Activated CD4-positive, alpha-beta memory T cell treated with anti-CD3 and anti-CD28 coated beads for 36 hours (primary cell): ENCODE measurements at places on chromosomes 7 and 10.

DNA sequence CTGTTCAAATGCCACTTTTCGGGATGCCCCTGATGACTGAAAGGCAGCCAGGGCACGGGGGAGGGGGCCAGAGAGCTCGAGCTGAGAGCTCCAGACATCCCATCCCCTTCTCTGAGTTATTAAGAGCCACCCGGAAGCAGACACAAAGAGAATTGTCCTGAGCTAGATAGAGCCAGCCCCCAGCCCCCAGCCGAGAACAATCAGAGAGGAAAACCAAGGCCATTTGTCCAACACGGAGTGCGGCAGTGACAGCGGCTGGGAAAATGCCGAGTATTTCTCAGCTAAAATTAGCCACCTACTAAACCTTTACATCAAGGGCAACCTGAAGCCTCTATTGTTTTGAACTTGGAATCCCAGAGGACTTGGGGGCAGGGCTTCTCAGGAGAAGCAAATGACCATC lies 51.0 kb downstream of the UNC5B start:
- DNase-seq, result no peak

- DNase-seq, result no peak
Observed at GRCh38 chr7:107076781-107077698, 32.5 kb downstream of the PRKAR2B start.

DNA sequence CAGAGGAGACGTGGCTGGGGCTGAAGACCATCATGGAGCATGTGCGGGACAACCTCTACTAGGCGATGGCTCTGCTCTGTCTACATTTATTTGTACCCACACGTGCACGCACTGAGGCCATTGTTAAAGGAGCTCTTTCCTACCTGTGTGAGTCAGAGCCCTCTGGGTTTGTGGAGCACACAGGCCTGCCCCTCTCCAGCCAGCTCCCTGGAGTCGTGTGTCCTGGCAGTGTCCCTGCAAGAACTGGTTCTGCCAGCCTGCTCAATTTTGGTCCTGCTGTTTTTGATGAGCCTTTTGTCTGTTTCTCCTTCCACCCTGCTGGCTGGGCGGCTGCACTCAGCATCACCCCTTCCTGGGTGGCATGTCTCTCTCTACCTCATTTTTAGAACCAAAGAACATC lies 22.0 kb upstream of the CPA5 start:
- no peak for DNase-seq

DNA sequence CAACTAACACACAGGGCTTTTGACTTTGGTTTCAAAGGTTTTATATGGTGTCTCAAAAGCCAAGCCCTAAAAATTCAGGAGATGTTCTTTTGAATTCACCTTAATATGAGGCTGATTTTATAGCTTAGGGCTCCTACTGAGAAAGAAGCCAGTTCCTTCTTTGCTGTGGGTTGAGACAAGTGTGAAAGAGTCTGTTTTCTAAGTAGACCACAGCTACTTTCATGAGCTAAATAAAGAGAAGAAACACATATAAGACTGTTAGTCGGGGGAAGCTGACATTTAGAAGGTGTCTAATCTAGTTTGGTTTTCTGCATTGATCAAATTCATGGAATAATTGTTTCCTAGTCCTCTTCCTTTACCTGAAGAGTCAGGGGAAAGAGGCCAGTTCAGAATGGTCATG lies 332.1 kb upstream of the CELF2 start:
- no peak for DNase-seq

GRCh38 chr7:76246804-76247389 lies 45.2 kb downstream of the SRRM3 start:
- no peak for DNase-seq

- DNase-seq, result no peak
Observed at GRCh38 chr7:157658851-157659412, 322.1 kb downstream of the DNAJB6 start.

DNA sequence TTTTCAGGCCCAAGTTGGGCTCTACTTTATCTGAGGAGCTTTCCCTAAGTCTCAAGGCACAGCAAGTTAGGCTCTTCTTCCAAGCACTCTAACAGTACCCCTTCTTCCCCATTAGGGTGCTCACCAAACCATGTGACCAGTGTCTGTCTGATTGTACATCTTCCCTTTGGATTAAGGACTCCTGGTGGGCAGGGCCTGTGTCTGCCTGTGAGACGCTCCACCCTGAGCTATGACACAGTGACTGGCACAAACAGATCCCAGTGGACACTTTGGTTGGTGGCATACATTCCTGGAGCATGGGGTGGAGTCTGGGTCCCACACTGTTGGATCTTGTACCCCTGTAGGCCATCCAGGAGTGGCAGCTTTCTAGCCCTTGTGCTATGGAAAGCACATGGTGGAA lies 23.8 kb downstream of the PLPP4 start:
- no peak for DNase-seq

GRCh38 chr7:6654113-6654841 lies 17.2 kb downstream of the ZNF316 start:
- DNase-seq, result no peak

DNA sequence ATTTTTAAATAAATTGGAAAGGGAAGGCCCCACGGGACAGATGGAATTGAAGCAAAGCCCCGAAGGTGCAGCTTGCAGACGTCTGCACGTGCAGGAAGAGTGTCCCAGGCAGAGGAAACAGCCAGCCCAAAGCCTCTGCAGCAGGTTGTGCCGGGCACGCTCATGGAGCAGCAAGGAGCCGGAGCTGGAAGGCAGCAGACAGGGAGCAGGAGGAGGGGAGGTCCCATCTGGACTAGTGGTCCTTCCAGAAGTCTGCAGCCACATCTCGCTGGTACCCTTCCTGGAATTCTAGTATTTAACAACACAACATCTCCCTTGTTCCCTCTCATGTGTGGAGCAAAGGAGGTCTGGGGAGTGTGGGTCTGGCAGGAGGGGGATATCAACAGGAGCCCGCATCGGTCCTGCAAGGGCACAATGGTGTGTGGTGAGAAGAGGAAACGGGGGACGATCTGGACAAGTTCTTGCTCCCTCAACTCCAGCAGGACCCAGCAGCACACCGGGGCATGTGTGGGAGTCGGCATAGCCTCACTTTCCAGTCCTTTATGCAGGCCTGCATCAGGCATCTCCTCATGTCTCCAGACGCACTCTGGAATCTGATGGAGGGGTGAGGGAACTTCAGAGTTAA lies 169.3 kb downstream of the GRID1 start:
- no peak for DNase-seq

GRCh38 chr10:78316451-78316931 lies 282.8 kb downstream of the RPS24 start:
- no peak for DNase-seq

DNA sequence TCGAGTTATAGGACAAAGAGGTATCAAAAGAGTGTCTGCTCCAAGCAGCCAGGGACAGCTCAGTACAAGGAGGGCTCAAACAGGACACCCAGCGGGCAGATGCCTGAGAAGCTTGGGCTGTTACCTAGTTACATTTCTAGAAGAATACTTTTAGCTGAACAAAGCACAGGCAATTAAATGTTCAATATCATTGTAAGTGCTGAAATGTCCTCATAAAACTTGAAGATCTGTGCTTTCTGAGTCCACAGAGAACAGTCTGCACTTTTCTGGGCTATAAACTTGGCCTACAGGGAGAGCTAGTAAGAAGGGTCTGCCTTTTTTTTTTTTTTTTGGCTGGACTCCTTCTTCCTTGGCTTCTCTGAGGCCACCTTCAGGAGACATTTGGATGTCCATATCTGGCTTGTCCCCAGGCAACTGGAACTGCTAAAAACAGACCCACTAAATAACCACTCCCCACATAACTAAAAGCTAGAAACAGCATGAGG lies 123.2 kb downstream of the SLC16A9 start:
- no peak for DNase-seq

- DNase-seq, result no peak
Observed at GRCh38 chr7:134073276-134073675, 53.9 kb upstream of the LRGUK start.

DNA sequence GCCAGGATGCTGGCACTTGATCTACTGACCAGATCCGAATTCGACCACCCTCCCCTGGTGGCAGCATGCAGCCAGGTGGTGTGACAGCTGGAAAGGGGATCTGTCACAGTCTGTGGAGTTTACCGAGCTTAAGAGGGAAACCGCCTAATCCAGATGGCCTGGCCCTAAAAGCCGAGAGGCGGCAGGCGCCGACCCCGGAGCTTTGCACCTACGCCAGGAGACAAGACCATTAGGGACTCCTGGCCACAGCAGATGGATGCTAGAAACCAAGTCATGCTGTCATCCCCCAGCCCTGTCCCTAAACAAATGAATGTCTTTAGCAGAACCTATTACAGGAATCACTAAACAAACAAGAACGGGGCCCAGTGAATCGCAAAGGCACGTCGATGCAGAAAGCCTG lies 27.7 kb downstream of the RCC1L start:
- DNase-seq, result no peak

DNA sequence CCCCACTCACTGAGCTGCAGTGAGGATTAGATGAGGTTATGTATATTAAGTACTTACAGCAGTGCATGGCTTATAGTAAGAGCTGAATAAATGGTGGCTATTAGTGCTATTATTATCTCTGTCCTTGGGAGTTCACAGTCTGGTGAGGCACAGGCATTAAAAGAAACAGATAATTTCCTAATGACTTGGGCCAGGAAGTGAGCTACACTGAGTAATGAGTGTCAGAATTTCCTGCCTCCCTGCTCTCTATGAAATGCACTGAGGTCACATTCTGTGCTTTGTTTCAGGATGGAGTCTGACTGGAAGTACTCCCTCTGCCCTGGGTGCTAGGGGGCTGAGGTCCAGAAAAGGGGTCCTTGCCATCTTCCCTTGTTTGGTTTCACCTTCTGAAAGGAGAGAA lies 48.7 kb upstream of the LOXL4 start:
- no peak for DNase-seq

DNA sequence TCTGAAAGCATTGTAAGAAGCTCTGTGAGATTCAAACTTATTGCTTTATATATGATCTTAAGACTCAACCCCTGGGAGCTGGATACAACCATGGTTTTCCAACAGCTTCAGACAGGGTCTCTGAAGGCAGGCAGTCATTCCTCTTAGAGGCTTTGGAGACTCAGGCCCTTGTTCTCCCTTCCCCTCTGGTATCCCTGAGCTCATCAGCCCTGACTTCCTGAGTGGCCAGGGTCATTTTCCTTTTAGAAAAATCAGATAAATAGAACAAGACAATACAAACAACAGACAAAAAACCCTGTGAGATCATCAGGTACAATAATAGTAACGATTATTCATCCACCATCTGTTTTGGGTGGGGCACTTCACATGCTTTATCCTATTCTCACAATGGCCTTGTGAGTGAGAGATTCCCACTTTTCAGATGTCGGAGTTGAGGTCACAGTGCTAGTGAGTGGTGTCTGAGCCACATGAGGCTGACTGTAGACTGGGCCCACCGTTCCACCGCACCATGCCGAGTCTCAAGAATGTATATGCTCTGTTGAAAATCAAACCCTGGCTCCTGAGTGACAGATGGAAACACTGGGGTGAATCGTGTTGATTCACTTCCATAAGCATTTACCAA lies 144.2 kb downstream of the CXCL12 start:
- DNase-seq, result no peak

- no peak for DNase-seq
Observed at GRCh38 chr10:13054844-13055243, 45.1 kb upstream of the OPTN start.

DNA sequence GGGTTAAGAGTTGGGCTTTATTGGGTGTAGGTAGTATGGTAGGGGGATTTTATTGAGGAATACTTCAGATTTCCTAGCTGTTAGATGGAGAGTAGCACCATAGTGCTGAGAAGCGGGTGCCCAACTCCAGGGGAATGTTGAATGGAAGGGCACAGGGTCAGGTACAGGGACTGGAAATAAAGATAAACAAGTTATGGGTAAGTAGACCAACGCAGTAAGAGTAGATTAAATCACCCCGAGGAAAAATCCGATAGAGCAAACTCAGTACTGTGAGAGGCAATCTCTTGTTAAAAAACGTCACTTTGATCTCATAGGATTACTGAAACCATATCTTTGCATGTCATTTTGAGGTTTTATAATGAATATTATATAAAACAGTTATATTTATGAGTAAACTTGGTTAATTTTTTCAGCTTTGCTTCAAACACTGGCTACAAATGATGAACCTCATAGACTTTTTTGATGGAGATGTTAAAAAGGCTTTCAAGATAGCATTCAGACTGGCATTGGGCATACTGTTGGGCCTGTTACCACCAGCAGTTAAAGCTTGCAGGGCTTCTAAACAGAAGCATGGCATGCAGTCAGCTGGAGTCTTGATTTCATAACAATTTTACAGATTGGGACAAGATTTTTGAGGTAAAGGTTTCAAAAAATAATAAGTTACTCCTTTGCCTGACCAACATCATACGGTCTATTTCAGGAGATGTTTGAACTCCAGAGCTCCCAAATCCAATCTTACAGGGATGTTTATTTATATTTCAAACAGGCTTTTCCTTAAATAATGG lies 7.1 kb downstream of the AHR start:
- DNase-seq, result peak; percentile 22

DNA sequence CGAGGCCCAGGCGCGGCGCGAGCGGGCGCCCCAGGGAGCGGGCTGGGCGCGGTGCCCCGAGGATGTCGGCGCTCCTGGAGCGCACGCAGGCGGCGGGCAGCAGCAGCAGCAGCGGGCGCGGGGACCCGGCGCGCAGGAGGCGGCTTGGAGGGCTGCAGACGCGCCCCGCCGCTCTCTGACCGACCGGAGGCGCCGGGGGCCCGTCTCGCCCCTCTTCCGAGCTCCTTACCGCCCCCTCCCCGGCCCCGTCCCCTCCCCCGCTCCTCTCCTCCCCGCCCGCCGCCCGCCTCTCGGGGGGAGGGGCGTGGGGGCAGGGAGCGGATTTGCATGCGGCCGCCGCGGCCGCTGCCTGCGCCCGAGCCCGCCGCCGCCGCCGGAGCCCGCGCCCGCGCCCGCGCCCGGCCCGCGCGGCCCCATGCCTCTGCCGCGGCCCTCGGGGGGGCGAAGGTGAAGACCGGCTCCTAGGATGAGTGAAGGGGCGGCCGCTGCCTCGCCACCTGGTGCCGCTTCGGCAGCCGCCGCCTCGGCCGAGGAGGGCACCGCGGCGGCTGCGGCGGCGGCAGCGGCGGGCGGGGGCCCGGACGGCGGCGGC lies at the start of gene NRG3:
TSS of gene NRG3 (plus strand) at position 320 of the 592 bp plus-strand sequence.
- DNase-seq, result no peak

- no peak for DNase-seq
Observed at GRCh38 chr10:98252464-98252863, 15.5 kb downstream of the LOXL4 start.

GRCh38 chr10:59055045-59055444 lies 121.4 kb upstream of the PHYHIPL start:
- no peak for DNase-seq

- peak; percentile 56 for DNase-seq
Observed at GRCh38 chr10:1255118-1255517, 198.9 kb downstream of the WDR37 start.

- no peak for DNase-seq
Observed at GRCh38 chr7:25289518-25289917, 61.2 kb upstream of the NPVF start.
